RWPE1 (cell line): ENCODE measurements at places on chromosomes 5 and 9.

DNA sequence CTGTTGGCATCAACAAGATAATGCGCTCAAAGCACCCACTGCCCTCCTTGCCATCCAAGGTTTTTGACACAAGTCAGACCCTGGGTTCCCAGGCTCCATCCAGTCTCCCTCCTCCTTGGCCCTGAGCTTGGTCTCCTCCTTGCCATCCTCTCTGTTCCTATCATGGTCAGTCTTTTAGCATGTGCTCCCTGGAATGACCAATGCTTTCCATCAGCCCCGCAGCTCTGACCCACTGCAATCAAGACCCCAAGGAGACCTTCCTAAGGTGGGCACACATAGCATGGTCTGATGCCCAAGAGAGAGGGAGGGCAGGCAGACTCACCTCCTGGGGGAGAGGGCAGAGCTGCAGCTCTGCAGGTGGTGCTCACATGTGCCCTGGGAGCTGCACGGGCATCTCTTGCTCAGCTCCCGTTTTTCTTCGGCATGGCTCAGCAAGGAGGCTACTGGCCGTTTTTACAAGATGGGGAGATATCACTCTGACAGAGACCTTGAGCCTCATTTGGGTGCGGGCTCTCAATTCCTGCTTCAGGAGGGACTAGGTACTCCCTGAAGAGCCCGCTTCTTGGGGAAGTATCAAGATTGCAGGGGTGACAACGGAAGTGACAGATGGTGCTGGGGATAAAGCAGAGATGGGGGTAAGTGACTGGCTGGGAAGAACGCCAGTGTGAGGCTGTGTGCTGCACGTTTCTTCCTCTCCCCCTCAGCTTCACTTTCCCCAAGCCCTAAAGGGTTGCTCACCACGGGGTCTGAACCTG lies 3.3 kb downstream of the SEPTIN8 start:
- DNase-seq = no peak

DNA sequence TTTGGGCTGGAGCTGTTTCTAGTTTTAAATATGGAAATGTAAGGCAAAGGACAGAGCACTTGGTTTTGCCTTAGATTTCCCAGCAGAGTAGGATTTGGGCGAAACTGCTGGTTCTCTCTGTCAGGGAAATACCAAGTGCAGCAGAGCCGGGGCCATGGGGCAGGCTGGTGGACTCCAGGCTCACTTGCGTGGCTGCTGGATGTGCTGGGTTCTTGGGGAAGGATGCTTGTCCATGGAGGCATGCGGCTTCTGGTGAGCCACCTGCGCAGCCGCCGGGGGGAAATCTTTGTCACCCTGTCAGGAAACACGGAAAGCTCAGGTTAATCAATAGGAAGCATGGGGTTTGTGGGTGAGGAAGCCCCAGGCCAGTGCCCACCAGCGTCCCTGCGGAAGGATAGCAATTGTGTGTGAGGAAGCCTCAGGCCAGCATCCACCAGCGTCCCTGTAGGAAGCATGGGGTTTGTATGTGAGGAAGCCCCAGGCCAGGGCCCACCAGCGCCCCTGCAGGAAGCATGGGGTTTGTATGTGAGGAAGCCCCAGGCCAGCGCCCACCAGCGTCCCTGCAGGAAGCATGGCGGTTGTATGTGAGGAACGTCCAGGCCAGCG lies 80.1 kb downstream of the DAP start:
- DNase-seq = no peak

DNA sequence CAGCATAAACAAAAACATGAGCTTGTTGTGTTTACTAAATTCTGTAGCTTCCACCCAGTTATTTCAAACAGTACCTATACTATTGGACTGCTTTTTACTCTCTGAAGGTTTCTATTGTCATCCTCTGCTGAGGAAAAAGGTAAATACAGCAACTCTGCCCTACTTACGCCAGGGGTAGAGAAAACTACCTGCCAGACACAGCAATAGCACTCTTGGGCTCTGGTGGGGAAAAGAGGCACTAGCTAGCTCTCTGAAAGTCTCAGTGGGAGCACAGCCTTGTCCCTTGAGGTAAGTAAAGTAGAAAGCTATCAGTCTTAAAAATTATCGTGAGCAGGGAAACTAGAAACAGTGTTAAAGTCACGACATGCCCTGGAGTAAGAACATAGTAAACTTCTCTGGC lies 3.7 kb downstream of the HCN1 start:
- DNase-seq = no peak

DNA sequence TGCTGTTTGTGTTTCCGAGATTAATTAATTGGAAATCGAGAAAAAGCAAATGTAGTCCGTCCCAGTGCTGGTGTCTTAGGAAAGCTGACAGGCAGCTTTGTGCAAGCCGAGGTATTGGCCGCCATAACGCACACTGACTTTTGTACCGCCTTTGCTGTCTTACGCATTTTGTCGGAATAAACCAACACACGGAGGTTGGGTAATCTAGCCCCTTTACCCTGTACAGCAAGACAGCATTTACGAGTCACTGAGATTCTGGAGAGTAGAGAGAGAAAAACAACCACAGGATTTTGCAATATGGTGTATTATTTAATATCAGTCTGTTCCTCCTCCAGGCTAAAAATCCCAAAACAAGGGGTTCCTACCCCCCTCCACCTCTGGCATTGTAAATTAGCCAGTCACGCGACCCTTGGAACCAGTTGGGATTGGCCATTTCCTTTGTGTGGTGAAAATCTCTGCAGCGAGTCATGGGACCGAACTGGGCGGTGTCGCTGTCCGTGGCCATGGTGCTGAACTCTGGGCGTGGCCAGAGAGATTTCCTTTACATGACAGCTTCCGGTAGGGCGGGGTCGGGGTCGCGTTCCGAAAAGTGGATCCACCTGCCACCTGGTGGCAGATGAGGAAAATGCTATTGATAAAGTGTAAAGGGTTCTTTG lies 10.3 kb upstream of the PCDHB1 start:
- DNase-seq = peak; percentile 99

- DNase-seq = no peak
Measured at GRCh38 chr5:164518067-164518740, 1012.8 kb downstream of the MAT2B start.
